ENCODE measurements at places on chromosomes 1 and 21.

- no peak for DNase-seq
Measured at GRCh38 chr1:90836345-90836679, 119.2 kb upstream of the BARHL2 start.

DNA sequence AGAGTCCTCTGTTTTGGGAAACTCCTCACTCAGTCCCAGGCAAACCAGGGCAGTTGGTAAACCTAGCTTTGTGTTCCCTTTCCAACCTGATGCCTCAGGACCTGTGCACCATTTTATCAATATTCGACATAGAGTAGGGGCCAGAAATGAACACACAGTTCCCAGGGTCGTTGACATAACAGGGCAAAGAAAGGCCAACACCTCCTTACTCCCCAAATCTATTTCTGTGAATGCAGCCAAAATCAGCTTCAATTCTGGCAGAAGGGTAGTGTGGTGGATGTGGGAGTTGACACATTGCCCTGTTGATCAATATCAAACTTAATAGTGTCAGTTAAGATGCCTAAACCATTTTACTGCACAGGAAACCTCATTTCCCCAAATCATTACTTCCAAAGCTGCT, 104.6 kb upstream of the SPATA6 start:
- DNase-seq = no peak

GRCh38 chr1:48181669-48182367, 40.7 kb upstream of the SLC5A9 start:
- DNase-seq = no peak

DNA sequence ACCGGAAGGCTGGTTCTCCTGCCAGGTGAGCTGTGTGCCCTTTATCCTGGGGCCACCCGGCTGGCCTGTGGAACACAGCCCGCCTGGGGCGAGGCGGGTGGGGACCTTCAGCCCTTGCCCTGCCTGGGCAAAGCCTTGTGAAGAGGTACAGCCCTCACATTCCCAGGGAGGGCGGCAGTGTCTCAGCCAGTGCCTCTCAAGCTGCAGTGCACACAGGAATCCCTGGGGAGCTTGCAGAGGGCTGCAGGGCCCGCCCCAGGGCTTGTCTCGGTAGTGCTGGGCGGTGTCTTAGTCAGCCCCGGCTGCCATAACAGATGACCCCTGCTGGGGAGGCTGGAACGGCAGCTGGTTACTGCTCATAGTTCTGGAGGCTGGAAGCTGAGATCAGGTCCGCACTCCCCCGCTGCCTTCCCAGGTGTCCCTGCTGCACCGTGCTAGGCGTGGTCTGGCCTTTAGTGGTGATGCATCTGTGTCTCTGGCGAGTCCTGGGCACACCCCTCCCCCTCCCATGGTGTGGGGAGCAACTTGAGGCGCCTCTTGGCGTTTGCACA, 12.6 kb downstream of the DFFB start:
- DNase-seq = no peak

DNA sequence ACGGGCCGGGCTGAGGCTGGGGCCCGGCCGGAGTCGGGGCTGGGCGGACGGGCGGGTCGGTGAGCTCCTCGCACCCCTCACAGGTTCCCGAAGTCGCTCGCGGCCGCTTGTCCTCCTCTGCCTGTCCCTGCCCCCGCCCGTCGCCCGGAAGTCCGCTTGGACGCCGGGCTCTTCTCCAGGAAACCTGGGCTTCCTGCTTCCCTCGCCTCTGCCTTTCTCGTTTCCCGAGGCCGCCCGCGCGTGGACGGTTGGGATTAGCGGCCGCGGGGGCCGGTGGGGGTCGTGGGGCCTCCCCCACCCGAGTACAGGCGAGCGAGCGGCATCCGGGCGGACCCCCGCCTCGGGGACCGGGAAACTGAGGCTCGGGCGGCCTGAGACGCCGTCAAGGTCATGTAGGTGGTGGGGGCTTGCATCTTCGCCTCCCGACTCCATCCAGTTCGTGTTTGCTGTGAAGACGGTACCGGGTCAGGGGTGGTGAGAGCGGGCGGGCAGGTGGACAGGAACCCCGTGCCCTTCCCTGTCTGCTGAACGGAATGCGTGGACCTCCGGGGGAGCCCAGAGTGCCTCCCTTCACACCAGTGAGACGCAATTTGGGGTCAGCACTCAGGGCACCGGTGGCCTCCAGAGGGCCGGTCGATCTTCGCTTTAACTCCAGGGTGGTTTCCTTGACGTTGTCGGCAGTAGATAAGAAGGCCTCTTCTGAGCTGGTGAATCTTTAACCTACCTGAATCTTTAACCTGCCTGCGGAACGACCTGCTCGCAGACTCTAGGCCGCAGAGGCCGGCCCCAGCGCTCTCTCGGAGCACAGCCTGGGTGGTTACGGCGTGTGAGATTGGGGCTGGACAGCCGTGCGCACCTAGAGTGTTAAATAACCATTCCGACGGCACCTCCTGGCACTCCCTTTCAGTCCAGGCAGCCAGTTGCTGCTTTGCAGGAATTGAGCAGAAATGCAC, 686 bp downstream of the ARF1 start:
- DNase-seq = no peak
